Stimulated activated CD8-positive, alpha-beta memory T cell treated with anti-CD3 and anti-CD28 coated beads, Interleukin-2, amount 100 ng/mL, for 1 hour (primary cell): ENCODE measurements at places on chromosomes 7 and 10.

DNA sequence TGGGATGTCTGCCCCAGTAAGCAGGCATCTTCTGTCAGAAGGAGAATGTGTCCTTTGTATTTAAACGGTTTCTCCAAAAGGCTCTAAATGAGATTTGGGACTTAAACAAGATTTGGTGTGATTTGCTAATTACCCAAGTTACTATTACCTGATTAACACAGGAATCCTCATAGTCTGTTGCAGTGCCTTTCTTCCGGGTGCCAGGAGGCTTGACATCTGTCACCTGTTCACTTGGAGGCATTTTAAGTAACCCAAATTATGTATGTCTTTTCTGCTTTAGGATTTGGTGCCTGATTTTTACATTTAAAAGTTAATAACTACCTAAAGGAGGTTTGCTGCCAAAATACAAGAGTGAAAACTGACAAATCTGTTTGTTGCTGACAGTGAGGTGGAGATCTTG lies 587.9 kb upstream of the GALNT17 start:
- no peak for DNase-seq

GRCh38 chr7:36583318-36583717 lies 141.0 kb downstream of the AOAH start:
- no peak for DNase-seq

DNA sequence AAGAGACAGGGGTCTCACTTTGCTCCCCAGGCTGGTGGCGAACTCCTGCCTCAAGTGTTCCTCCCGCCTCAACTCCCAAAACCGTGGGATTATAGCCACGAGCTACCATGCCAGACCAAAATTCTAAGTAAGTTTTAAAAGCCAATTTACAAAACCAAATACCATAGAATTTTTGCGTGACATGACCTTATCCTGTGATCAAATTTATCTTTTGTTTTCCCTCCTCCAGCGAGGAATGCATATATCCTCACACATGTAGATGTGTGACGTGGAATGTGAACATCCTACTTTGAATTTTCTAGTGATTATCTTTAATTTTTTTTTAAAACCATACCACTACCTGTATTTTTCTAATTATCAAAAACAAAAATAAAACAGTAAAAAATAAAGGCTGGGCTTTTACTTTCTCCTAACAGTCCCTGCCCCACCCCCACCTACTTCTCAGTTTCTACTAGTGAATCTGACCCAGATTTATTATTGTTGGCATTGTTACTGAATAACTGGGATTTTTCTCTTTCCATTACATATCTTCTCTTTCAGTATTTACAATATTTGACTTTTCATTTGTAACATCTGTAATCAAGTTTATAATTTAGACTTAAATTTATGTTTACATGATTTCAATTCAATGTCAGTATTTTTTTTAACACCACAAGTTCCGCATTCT lies 26.0 kb downstream of the CYTH3 start:
- no peak for DNase-seq

DNA sequence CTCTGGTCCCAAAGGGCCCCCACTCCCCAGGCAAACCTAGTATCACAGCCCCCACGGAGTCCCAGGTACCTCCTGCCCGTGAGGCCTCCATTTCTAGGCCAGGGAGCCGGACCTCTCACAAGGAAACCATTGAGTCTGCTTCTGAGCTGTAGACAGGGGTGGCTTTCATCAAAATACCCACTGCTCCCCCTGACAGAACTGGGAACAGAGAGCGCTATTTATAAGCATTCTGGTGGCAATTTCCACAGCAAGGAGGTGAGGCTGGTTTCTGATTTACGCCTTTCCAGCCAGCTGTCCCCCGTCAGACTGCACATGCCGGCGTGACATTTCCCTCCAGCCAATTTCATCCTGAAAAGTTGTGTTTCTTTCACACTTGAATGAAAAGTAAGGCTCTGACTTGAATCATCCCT lies 407.5 kb upstream of the PRKCQ start:
- no peak for DNase-seq

DNA sequence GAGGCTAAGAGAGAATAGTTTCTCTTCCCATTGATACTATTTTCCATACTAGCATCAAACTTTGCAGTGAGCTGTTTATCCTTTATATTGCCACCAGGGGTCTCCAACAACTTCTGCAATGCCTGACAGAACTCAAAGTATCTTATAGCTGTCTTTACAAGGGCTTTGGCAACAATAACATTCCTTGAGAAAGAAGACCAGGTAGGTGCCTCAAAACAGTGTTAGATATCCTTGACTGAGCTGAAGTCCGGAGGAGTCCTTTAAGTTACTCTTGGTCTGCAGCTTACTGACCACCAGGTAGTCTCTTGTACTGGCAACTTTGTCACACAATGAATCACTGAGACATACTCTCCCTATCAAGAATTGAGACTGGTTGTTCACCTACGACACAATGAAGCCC lies 30.0 kb upstream of the TES start:
- no peak for DNase-seq

DNA sequence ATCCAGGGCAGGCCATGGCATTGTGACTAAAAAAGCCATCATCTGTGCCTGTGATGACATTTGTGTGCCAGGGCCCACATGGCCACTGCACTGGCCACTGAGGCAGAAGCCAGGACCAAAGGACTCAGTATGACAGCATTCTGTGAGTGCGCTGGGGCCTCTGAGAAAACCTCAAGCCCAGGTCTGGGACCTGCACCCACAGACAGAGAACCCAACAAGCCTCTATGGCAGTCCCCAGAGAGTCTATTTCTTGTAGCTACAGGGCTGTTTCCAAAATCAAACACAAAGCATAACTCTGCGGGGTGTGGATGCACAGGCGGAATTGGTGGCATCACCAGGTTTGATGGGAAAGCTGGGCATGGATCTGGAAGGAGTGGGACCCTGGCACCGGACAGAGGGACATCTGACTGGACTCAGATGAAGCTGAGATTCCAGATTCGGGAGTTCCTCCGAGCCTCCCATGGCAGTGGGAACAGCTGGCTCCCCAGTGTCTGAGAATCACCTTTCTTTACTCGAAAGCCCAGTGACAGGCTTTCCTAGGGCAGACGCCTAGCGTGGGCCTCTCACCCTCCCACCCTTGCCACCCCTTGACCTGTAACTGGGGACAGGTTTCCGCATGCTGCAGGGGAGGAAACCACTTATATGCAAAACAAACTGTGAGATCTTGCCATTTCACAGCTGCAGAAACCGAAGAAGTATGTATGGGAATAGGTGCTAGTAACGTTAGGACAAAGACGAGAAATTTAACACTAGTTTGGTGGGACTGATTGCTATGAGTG lies 70.6 kb upstream of the RHEB start:
- no peak for DNase-seq

DNA sequence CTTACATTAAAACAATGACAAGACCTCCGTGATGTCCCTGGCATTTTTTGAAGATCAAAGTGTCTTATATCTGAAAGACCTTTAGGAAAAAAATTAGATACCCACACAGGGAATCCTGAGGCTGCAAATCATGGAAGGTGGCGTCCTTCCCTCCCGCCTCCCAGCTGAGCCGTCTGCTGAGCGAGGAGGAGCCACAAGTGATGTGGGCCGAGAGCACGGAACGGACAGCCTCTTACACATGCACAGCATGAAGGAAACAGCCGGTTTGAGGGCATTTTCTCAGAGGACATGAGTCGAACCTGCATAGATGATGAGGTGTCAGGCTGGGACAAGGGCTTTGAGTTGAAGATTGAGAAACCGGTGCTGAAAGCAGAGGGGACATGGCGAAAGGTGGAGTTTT lies 163.3 kb downstream of the ADARB2 start:
- DNase-seq = no peak

DNA sequence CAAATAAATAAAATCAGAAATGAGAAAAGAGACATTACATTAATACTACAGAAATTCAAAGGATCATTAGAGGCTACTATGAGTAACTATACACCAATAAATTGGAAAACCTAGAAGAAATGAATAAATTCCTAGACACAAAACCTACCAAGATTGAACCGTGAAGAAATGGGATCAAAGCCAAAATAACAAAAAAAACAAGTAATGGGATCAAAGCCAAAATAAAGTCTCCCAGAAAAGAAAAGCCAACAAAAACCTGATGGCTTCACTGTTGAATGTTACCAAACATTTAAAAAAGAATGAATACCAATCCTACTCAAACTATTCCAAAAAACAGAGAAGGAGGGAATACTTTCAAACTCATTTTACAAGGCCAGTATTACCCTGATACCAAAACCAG lies 20.0 kb downstream of the GSDME start:
- DNase-seq = no peak

GRCh38 chr7:19754521-19755116 lies 18.8 kb downstream of the TMEM196 start:
- no peak for DNase-seq

DNA sequence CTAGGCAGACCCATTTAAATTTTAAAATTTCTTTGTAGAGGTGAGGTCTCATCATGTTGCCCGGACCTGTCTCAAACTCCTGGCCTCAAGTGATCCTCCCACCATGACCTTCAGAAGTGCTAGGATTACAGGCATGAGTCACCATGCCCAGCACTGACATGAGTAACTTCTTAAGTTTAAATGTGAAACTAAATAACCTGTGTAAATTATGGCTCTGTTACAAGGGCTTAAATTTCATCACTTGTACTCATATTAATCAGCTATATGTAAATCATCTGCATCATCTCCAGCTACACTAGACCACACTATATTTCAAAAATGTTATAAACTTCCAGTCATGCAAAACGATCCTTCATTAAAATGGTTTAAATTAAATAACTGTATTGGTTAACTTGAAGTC lies 56.1 kb downstream of the ATAD1 start:
- DNase-seq = no peak

DNA sequence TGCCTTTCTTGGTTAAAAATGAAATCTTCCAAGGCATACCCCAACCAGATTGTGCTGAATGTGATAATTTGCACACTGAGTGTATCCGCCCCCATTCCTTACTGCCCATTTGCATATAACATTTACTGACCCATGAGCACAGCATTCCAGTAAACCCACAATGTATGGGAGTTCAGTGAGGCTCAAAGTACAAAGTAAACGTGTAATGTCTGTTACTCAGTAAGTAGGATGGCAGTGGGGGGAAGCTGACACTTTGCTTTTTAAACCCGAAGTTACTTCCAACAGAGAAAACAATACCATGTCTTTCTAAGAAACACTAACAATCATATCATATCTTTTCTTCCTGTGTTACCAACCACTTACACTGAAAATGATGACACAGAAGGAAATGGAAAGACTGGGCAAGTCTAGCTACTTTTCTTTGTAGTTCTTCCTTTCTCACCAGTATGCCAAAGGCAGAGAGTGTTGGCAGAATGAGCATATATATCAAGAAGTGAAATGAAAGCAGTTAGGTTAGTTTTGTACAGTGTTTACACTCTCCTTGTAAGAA lies 27.1 kb upstream of the SOSTDC1 start:
- no peak for DNase-seq

- no peak for DNase-seq
These were observed 8.1 kb downstream of the STK17A start for GRCh38 chr7:43590862-43591557.

DNA sequence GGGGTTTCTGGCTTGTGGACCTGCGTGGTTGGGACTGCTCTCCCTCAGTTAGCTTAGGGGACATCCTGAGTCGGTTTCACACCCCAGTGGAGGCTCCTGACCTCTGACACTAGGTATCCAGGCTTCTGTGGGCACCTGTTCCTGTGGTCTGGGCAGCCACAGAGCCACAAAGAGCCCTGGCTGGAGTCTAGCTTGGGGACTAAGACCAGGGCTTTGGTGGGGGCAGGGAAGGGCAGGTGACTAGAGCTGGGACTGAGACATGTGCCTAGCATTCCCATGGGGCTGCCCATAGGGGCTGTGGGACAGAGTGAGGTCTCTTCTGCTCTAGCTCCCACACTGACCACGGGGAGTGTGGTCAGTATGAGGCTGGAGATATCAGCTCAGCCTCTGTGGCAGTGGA lies 4.0 kb upstream of the TMEM270 start:
- DNase-seq = no peak

DNA sequence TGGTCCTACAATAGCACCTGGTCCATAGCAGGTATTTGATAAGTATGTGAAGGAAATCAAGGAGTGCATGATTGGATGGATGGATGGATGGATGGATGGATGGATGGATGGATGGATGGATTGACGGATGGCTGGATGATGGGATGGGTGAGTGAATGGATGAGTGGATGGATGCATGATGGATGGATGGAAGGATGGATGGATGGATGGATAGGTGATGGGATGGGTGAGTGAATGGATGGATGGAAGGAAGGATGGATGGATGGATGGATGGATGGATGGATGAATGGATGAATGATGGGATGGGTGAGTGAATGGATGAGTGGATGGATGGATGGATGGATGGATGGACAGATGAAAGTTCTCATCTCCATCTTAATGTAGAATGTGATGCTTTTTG lies 231.0 kb upstream of the PPP2R2D start:
- no peak for DNase-seq

GRCh38 chr7:22662556-22663356 lies 64.2 kb upstream of the IL6 start:
- no peak for DNase-seq

- no peak for DNase-seq
These were observed 38.4 kb downstream of the ALDH18A1 start for GRCh38 chr10:95618101-95618500.

DNA sequence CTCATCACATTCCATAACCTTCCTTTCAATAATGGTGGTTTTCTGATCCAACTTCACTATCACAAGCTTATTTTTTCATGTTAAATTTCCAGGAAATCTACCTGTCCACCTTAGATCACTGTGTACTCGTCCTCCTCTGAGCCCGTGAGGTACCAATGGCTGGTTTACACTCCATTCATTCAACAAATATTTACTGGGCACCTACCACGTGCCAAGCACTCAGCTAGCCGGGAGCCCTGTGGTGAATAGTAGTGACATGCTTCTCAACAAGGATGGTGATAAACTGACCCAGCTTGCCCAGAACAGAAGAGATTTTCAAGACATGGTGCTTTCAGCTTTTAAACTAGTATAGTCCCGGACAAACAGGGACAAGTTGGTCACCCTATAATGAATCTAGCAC lies 98.2 kb downstream of the FAM204A start:
- DNase-seq = no peak

- DNase-seq = no peak
These were observed 91.3 kb upstream of the ABI1 start for GRCh38 chr10:26952094-26952493.

GRCh38 chr7:137454767-137455166 lies 111.2 kb upstream of the PTN start:
- no peak for DNase-seq

- DNase-seq = no peak
These were observed 24.3 kb downstream of the PPP2R2D start for GRCh38 chr10:131925011-131925649.
